B cell (primary cell): ENCODE measurements at places on chromosomes 3 and 15. TPM values are rescaled to one million over a fixed set of nuclear protein-coding genes. Genes with fewer than 3 reads are reported as not detected.

DNA sequence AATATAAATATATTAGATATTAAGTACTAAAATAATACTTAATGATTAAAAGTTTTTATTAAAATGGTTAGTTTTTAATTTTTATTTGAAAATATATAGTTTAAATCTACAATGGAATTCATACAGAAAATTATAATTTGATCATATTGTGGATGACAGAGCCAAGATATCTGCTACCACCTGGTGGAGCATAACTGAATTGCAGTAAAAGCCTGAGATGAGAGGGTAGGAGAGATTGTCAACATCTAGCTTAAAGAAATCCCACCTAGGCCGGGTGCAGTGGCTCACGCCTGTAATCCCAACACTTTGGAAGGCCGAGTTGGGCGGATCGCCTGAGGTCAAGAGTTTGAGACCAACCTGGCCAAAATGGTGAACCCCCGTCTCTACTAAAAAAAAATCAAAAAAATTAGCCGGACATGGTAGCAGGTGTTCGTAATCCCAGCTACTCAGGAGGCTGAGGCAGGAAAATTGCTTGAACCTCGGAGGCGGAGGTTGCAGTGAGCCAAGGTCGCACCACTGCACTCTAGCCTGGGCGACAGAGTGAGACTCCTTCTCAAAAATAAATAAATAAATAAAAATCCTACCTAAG lies 25.1 kb upstream of the CSTA start:
- peaks cover 11% of the 10 kb centered on the region for H3K4me1 ChIP-seq
- peak; percentile 32 for DNase-seq
- H3K27me3 ChIP-seq: no peaks in the 10 kb centered on the region

DNA sequence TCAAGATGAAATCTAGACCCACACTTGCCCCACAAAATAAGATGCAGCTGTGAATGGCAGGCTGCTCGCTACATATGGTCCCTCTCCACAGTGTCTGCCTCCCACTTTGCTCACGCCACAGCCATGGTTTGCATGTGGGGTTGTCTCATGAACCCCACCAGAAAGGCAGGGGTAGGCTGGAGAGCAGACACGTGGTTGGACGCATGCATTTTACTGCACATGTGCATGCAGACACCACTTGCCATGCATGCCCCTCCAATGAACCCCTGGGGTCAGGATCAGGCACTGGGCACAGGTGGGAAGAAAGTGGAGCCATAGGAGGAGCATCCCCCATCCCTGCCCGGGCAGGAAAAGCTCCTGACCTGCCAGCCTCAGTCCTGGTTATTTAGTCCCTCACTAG lies 20.7 kb downstream of the SCN5A start:
- DNase-seq: no peak
- no peak overlapping the region for H3K4me3 ChIP-seq
- H3K27me3 ChIP-seq: no peaks in the 10 kb centered on the region
- H3K36me3 ChIP-seq: no peaks in the 10 kb centered on the region

DNA sequence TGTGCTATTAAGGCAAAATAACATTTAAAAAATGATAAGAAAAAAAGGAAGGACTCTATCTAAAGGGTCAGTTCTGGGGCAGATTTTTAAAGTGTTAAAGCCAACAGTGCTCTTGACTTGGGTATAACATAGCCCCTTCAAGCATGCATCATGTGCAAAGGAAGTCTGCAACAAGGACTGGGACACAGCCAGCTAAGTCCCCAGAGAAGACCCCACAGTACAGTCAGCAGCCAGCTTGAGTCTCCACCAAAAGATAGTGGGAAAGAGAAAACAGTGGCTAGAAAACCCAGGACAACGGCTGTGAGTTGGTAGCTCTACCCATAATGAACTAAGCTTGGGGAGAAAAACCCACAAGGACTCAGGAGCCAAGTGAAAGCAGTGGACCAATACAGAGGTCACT lies 86.4 kb upstream of the DCLK3 start:
- no peak for DNase-seq
- H3K36me3 ChIP-seq: peaks cover 1% of the 10 kb centered on the region
- no peak overlapping the region for H3K4me3 ChIP-seq
- H3K27me3 ChIP-seq: no peaks in the 10 kb centered on the region
- H3K27ac ChIP-seq: no peak overlapping the region

GRCh38 chr3:130692455-130692854 lies 54.2 kb downstream of the PIK3R4 start:
- no peaks in the 10 kb centered on the region for H3K4me1 ChIP-seq
- no peak overlapping the region for H3K27ac ChIP-seq
- peaks cover 2% of the 10 kb centered on the region for H3K36me3 ChIP-seq
- H3K4me3 ChIP-seq: no peak overlapping the region
- no peak for DNase-seq

- no peak overlapping the region for H3K4me3 ChIP-seq
- no peak overlapping the region for H3K27ac ChIP-seq
- no peak for DNase-seq
- no peaks in the 10 kb centered on the region for H3K4me1 ChIP-seq
Observed at GRCh38 chr3:11494131-11494916, 149.4 kb downstream of the VGLL4 start.

Gene CYP1A1
- total RNA-seq: not detected in 2 replicates

GRCh38 chr3:58839187-58839586 lies 172.6 kb upstream of the FAM3D start:
- DNase-seq: no peak
- no peaks in the 10 kb centered on the region for H3K36me3 ChIP-seq
- H3K27ac ChIP-seq: no peak overlapping the region
- no peaks in the 10 kb centered on the region for H3K27me3 ChIP-seq
- H3K4me1 ChIP-seq: no peaks in the 10 kb centered on the region

DNA sequence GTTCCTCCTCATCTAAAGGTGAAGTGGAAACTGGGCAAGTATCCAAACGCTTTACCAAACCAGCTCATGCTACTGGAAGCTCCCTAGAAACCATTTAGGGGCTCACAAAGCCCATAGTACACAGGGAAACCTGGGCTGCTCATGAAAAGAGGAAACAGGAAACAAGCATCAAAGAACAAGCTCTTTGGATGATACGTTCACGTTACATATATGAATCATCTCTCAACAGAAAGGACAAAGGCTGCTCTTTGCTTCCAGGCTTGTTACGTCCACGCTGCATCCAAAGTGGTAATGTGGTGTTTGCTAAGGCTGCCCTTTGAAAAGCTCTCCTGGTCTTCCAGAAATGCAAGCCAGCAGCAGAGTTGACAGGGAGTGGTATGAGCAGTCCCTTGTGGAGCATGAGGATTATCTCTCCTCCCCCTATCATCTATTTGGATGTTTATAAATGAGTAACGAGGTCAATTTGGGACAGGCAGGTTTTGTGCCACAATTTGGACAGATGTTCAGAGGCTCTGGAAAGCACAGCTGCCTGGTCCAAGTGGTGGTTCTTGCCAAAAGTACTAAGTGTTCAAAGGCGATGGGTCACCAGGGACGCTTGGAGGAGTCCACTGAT lies 98.0 kb upstream of the RORA start:
- peaks cover 4% of the 10 kb centered on the region for H3K4me1 ChIP-seq
- no peak for DNase-seq
- no peak overlapping the region for H3K27ac ChIP-seq
- no peaks in the 10 kb centered on the region for H3K36me3 ChIP-seq
- H3K27me3 ChIP-seq: no peaks in the 10 kb centered on the region

GRCh38 chr3:157671656-157672055 lies 168.4 kb upstream of the VEPH1 start:
- H3K4me3 ChIP-seq: no peak overlapping the region
- no peaks in the 10 kb centered on the region for H3K4me1 ChIP-seq
- no peaks in the 10 kb centered on the region for H3K36me3 ChIP-seq
- no peaks in the 10 kb centered on the region for H3K27me3 ChIP-seq
- no peak for DNase-seq

DNA sequence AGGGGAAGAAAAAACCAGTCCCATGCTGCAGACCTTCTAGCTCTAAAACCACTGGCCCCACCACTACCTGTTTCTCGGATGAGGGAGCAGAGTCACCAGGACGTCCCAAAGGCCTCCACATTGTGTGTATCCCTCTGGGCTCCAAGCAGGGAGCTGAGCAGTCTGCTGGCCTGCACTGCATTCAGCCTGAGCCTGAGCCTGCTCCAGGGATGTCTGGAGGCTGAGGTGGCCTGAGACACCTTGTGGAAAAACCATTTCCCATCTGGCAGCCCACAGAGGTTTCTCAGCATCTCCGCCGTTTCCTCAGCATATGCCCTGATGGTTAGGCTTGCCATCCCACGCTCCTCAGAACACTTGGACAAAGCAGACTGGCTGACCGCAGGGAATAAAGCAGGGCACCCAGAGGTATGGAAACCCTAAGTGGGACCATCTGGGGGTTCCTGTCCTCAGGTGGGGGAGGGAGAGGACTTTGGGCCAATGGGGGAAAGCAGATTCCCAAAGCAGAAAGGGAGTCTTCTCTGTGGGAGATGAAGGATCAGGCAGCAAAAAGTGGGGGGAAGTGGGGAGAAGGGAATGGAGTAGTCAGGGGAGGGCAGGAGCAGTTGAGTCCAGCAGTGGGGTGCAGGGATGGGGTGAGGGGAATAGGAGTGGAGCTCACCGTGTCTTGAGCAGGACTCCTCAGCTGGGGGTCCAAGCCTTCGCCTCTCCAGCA lies at the start of gene CILP:
Gene CILP, minus strand, starts transcription at position 704 of the 712 bp plus-strand sequence. CDS start 1,718 bp downstream, outside the sequence.
- DNase-seq: no peak
- no peak within 1 kb of the TSS for H3K27ac ChIP-seq
- H3K36me3 ChIP-seq: no peaks in the 10 kb centered on the region
- H3K4me3 ChIP-seq: no peak within 1 kb of the TSS
- H3K27me3 ChIP-seq: no peaks in the 10 kb centered on the region
